ENCODE measurements at places on chromosomes 6 and 20.

- DNase-seq: no peak
Observed at GRCh38 chr20:19658137-19658536, 99.9 kb upstream of the RIN2 start.

DNA sequence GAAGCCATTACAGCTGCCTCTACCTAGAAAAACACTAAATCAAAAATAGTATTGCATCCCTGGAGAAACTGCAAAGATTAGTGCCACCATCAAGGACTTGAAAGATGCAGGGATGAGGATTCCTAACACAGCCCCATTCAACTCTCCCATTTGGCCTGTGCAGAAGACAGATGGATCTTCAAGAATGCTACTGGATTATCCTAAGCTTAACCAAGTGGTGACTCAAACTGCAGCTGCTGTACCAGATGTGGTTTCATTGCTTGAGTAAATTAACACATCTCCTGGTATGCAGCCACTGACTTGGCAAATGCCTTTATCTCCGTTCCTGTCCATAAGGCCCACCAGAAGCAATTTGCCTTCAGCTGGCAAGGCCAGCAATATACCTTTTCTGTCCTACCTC is 117.4 kb downstream of the TBC1D32 start:
- DNase-seq: no peak

DNA sequence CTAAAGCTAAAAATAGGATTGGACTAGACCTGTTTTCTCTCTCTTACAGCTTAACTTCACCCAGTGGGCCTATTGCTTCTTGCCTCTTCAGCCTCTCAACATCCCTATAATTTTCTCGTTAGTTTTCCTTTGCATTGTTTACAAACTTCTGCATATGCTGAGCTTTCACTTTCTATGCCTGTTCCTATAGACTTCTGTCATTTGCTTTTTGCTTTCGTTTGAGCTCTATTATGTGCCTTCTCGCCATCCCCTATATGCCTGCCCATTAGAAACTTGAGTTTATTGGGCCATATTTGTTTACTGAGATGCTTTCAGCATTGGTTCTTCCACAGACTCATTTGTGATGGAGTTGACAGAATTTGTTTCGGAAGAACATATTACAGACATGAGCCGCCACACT is 40.9 kb downstream of the NCOA7 start:
- DNase-seq: no peak

- DNase-seq: no peak
Observed at GRCh38 chr6:46407246-46407645, 84.0 kb downstream of the RCAN2 start.

- DNase-seq: peak; percentile 35
Observed at GRCh38 chr20:31674895-31675827, 37.4 kb downstream of the COX4I2 start.

Measured in Calu3 (cell line).